ENCODE measurements at places on chromosomes 2 and 18. TPM values are rescaled to one million over a fixed set of nuclear protein-coding genes. Genes with fewer than 3 reads are reported as not detected.

GRCh38 chr2:216849987-216850386, 9.9 kb downstream of the TNP1 start:
- DNase-seq: no peak

DNA sequence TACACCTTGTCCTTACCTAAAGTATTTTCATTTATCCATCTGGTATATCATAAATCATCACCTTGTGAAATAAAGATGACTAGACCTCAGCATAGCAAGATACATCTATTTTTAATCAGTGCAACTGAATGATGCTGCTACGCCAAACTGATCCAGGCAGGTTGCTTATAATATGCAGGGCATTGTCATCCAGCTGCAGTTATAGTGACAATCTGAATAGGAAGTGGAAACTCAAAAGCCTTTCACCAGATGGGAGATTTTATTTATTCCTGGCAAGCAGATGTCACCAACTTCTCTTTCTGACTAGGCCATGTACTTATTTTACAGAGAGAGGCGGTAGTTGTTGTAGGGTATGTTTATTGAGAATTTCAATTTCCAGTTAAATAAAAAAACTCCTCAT, 747.3 kb downstream of the ADCYAP1 start:
- no peak for DNase-seq

Gene TWIST2
- total RNA-seq: 20.5 TPM

Gene PIKFYVE
- 57.5 TPM for total RNA-seq

Gene LRATD1
- 15.4 TPM for total RNA-seq

Measured in urinary bladder (tissue), 4 donors.